ENCODE measurements at places on chromosomes 12 and 14.
A peak's percentile ranks its signal among the peaks of the same experiment; 100 is the strongest.

GRCh38 chr12:6724409-6724797 is 557 bp downstream of the COPS7A start:
- no peak for DNase-seq

- DNase-seq: no peak
Measured at GRCh38 chr14:50947446-50947845, 3.2 kb upstream of the PYGL start.

- no peak for DNase-seq
Measured at GRCh38 chr12:79347866-79348265, 342.9 kb downstream of the PAWR start.

DNA sequence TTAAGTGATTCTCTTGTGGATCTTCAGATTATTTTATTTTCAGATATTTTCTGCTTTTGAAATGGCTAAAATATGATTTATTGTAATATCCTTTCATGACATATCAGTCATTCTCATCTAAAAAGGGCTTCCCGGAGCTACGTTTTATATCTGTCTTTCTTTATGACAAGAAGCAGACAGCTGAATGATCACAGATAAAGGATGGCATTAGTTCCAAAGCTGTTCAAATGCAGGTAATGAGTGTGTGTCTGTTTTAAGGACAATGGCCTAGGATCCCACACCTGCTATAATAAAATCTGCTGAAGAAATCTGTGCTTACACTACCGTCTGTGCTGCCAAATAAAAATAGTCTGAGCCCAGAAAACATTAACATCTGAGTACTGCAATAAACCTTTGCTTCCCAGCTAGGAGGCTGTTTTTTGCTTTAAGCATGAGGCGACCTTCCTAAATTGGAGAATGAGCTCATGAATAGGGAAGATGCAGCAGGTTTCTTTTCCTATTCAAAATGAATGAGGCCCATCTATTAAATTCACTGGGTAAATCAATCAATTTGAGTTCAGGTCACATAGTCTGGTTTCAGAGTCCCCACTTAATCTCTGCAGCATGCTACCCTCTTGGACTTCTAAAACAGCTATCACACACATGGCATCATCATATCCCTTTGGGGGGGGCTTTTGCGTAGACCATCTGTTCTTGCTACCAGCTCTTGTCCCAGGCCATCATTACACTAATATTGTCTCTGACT is 498.5 kb downstream of the NELL2 start:
- DNase-seq: no peak

DNA sequence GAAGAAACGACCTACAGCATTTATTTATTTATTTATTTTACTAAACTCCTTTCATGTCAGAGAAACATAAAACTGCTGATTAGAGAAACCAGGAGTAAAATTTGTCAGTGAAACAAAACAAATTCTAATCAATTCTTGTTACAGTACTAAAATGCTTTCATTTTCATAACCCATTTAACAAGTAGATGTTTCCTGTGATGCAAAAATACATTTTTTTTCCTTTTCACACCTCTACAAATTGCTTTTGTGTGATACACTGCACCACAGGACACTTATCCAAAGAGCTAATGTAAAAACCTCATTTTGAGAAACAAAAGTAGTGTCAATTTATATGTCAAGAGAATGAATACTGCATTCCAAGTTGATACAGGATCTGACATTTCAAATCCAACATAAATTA is 155.1 kb downstream of the SYT1 start:
- no peak for DNase-seq

DNA sequence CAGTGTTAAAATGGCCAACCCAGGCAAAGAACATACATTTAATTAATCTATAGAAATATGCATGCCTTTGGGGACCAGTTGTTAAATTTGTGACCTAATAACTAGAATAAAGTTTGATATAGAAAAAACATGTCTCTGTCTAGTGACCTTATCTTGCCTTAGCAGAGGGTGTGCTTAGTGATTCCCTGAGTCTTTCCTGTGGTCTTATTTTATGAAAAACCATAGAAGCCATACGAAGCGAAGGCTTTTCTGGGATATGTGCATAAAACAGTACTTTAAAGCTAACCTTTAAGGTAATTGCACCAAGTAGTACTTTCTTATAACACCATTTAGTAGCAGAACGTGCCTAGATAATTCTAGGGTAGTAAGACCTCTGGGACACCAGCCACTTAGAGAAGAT is 379.4 kb downstream of the ZFP36L1 start:
- no peak for DNase-seq

- no peak for DNase-seq
Measured at GRCh38 chr12:127041985-127042625, 1224.9 kb upstream of the TMEM132C start.

GRCh38 chr14:56117765-56118610 is at the start of gene PELI2:
PELI2 (plus strand) TSS chr14:56118411; CDS start chr14:56118661, 250 bp downstream.
- DNase-seq: peak; percentile 44

Data from stimulated activated CD8-positive, alpha-beta memory T cell treated with anti-CD3 and anti-CD28 coated beads, Interleukin-15, amount 100 ng/mL, for 1 hour (primary cell).